ENCODE measurements at places on chromosomes 6 and 20. TPM values are rescaled to one million over a fixed set of nuclear protein-coding genes. Genes with fewer than 3 reads are reported as not detected.

- peak overlapping the region; percentile 83 for H3K27ac ChIP-seq
- peaks cover 39% of the 10 kb centered on the region for H3K36me3 ChIP-seq
- peaks cover 67% of the 10 kb centered on the region for H3K4me1 ChIP-seq
- peak overlapping the region; percentile 68 for H3K4me3 ChIP-seq
Measured at GRCh38 chr6:31734247-31734820, 2.0 kb downstream of the CLIC1 start.

The GPX5 gene
- total RNA-seq, result not detected

The GLP1R gene
- 6.5 TPM for total RNA-seq

DNA sequence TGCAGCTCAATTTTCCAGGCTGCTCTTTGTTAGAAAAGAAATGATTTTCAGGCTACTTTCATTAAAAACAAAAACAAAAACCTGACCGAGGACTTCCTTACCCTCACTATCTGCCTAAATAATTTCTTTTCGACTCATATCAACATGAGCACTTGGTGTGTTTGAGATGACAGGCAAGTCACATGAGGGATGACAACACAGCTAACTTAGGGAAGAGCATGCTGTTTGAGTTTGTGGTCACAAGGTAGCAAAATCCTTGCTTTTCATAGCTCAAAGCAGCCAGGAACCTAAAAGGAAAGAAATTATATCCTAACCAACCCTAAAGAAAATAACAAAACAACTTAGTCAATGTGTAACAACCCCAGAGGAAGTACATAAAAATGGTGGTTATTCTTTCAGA is 459.5 kb downstream of the KIF16B start:
- no peaks in the 10 kb centered on the region for H3K36me3 ChIP-seq
- H3K4me3 ChIP-seq, result no peak overlapping the region
- no peaks in the 10 kb centered on the region for H3K4me1 ChIP-seq
- H3K27ac ChIP-seq, result no peak overlapping the region

The RSPO3 gene
- not detected for total RNA-seq

The HLA-F gene
- total RNA-seq, result 1,031 TPM

The LAMA4 gene
- total RNA-seq, result not detected

DNA sequence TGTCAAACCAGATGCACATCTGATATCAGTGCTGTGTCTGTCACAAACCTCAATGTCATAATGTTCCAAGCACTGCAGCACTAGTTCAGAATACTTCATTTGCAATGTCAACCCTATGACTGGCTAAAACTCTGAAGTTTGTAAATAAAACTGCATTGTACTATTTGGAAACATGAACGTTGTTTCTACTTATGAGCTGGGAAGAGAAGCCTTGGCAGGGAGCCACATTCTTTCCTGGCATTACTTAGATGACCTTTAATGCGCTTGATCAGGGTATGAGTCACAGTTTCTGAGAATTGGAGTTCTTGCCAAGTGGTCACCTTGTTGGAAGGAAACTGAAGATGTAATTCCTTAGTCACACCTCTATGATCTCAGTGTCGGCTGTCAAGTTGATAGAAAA is 664.8 kb upstream of the MMS22L start:
- H3K4me3 ChIP-seq, result no peak overlapping the region
- H3K27ac ChIP-seq, result no peak overlapping the region
- H3K36me3 ChIP-seq, result no peaks in the 10 kb centered on the region
- no peaks in the 10 kb centered on the region for H3K4me1 ChIP-seq
- no peaks in the 10 kb centered on the region for H3K27me3 ChIP-seq

DNA sequence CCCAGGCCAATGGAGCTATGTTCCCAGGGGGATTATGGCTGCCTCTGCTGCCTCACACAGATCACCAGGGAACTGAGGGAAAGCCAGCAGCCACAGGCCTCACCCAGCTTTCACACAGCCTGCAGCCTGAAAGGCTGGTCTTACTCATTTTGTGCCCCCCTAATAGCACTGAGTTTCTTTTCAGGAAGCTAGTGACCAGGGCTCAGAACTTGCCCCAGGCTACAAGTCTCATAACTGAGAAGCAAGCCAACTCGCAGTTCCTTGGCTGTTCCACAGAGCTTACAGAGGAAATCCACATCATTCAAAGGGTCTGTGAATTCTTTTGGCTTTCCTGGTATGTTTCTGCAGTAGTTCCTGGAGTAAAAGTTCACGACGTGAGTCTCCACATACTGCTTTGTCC is 524.8 kb upstream of the GJE1 start:
- no peaks in the 10 kb centered on the region for H3K4me1 ChIP-seq
- no peak for DNase-seq
- no peak overlapping the region for H3K27ac ChIP-seq
- no peaks in the 10 kb centered on the region for H3K36me3 ChIP-seq

The WFDC5 gene
- not detected for total RNA-seq

DNA sequence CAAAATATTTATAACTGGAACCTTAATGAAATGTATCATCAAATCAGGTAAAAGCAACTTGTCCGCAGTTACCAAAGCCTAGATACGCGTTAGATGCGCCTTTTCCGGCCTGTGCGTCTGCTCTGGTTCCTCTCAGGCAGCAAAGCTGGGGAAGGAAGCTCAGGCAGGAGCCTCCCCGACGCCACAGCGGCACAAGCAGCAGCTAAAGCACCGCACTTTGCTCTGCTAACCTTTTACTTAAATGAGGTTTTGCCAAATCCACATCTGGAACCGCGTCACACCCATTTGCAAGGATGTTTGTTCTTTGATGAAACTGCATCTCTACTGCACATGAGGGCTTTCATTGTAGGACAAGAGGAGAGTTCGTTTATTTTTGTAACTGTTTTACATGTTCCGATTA is 36.8 kb downstream of the THBS2 start:
- H3K27me3 ChIP-seq, result no peaks in the 10 kb centered on the region
- no peak overlapping the region for H3K27ac ChIP-seq
- peaks cover 9% of the 10 kb centered on the region for H3K4me1 ChIP-seq
- no peaks in the 10 kb centered on the region for H3K36me3 ChIP-seq

- H3K4me3 ChIP-seq, result no peak overlapping the region
- H3K4me1 ChIP-seq, result no peaks in the 10 kb centered on the region
- H3K27ac ChIP-seq, result no peak overlapping the region
Measured at GRCh38 chr20:9204979-9205378, 136.1 kb downstream of the PLCB4 start.

DNA sequence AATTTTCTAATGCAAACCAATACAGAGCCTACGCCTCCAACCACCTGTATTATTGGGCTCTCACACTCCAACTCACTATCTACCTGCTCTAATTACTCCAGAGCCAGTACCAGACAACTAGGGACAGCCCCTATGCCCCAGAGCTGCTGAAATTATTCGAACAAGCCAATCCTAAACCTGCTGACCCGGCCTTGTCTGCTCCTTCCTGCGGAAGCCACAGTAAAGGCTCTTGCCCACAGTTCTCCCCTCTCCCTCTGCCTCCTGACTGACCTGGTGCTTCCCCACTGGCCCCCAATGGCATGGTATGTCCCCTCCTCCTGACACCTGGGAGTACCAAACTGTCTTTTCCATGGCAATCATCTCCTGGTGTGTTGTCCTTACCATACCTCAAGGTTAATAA is 4.1 kb upstream of the TOX2 start:
- peaks cover 20% of the 10 kb centered on the region for H3K27me3 ChIP-seq
- no peak overlapping the region for H3K27ac ChIP-seq
- H3K4me3 ChIP-seq, result no peak overlapping the region
- no peaks in the 10 kb centered on the region for H3K36me3 ChIP-seq
- DNase-seq, result no peak

DNA sequence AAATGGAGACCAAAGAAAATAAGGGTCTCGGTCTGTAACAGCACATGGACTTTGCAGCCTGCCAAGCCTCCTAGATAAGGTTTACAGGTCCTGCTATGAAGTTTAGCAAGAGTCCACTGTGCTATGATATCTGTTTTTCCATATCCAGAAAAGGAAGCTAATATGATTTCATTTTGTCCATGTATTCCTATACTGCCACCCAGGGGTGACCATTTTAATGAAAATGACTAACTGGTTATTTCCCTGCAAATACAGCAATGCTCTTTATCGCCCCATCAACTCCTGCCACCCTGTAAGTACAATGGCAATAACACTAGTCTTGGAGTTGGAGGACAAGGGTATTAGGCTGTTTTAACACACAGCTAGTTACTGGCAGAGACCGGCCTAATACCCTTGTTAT is 115.2 kb upstream of the GLP1R start:
- no peak for DNase-seq
- H3K4me3 ChIP-seq, result no peak overlapping the region
- H3K27ac ChIP-seq, result no peak overlapping the region
- no peaks in the 10 kb centered on the region for H3K4me1 ChIP-seq
- H3K27me3 ChIP-seq, result no peaks in the 10 kb centered on the region
- H3K36me3 ChIP-seq, result no peaks in the 10 kb centered on the region

GRCh38 chr6:17842934-17843821 is 136.5 kb upstream of the NUP153 start:
- H3K4me3 ChIP-seq, result no peak overlapping the region
- no peak for DNase-seq
- H3K4me1 ChIP-seq, result no peaks in the 10 kb centered on the region

GRCh38 chr6:143449714-143450452 is 612 bp downstream of the ADAT2 start:
- H3K27ac ChIP-seq, result peak overlapping the region; percentile 73
- H3K4me1 ChIP-seq, result peaks cover 5% of the 10 kb centered on the region
- no peaks in the 10 kb centered on the region for H3K36me3 ChIP-seq
- DNase-seq, result peak; percentile 73
- no peaks in the 10 kb centered on the region for H3K27me3 ChIP-seq

- H3K4me1 ChIP-seq, result peaks cover 63% of the 10 kb centered on the region
- DNase-seq, result no peak
- H3K4me3 ChIP-seq, result no peak overlapping the region
- H3K27me3 ChIP-seq, result no peaks in the 10 kb centered on the region
- peaks cover 9% of the 10 kb centered on the region for H3K36me3 ChIP-seq
- H3K27ac ChIP-seq, result no peak overlapping the region
Measured at GRCh38 chr20:62956387-62957135, 4.1 kb downstream of the SLC17A9 start.

The LATS1 gene
- total RNA-seq, result 52.5 TPM

The JPH2 gene
- total RNA-seq, result not detected

- H3K4me3 ChIP-seq, result no peak overlapping the region
- no peak for DNase-seq
- no peaks in the 10 kb centered on the region for H3K4me1 ChIP-seq
- no peaks in the 10 kb centered on the region for H3K36me3 ChIP-seq
- no peak overlapping the region for H3K27ac ChIP-seq
Measured at GRCh38 chr6:119171864-119172588, 93.6 kb upstream of the FAM184A start.

GRCh38 chr20:17887331-17888030 is 81.1 kb downstream of the SNX5 start:
- H3K4me3 ChIP-seq, result no peak overlapping the region
- DNase-seq, result no peak
- H3K27me3 ChIP-seq, result no peaks in the 10 kb centered on the region
- peaks cover 14% of the 10 kb centered on the region for H3K4me1 ChIP-seq

GRCh38 chr20:40848526-40848925 is 159.5 kb upstream of the MAFB start:
- no peak overlapping the region for H3K27ac ChIP-seq
- no peak for DNase-seq
- H3K4me1 ChIP-seq, result peaks cover 4% of the 10 kb centered on the region
- H3K4me3 ChIP-seq, result no peak overlapping the region
- H3K36me3 ChIP-seq, result no peaks in the 10 kb centered on the region
- H3K27me3 ChIP-seq, result no peaks in the 10 kb centered on the region

DNA sequence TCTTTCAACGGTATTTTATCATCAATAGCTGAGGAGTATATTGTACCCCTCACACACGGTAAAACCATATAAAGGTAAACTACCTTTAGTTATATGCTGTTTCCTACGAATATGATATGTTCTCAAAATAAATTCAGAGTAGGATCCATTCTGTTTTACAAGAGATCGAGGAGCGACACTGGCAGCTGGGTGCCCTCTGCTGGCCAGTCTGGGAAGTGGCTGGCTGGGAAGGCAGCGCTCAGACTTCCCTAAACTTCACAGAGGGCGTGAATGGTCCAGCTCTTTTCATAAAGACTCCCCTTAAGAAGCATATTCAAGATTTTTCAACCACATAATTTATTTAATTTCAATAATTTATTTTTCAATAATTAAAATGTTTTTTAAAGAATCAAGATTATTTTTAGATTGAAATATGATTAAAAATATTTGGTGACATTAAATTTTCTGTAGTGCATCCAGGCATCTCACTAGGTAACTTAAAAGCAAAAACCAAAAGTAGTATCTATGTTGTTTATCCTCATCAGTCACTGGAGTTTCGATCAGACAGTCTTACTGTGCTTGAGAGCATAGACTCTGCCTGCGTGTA is 187.5 kb upstream of the PDE10A start:
- H3K4me3 ChIP-seq, result no peak overlapping the region
- peaks cover 4% of the 10 kb centered on the region for H3K4me1 ChIP-seq
- H3K27ac ChIP-seq, result no peak overlapping the region
- peaks cover 17% of the 10 kb centered on the region for H3K27me3 ChIP-seq

GRCh38 chr6:112332274-112332673 is 14.9 kb upstream of the RFPL4B start:
- no peaks in the 10 kb centered on the region for H3K4me1 ChIP-seq
- no peak overlapping the region for H3K27ac ChIP-seq
- H3K36me3 ChIP-seq, result no peaks in the 10 kb centered on the region
- DNase-seq, result no peak
- H3K4me3 ChIP-seq, result no peak overlapping the region
- peaks cover 2% of the 10 kb centered on the region for H3K27me3 ChIP-seq

DNA sequence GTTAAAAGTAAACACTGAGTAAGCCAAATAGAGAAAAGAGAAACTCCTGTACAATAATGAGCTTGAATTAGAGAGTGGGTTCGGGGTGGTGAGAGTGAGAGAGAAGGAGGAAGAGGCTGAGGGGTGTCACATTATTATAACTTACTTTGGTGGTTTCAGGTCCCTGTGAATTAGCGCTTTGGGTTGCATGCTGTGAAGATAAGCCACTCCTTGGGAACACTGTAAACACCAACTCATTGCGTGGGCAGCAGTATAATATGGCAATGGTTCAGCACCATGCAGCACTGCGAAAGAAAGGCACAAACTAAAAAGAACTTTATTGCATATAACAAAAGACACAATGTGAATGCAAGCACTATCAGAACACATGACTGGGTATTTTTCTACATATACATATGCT is 26.9 kb downstream of the MAP3K7 start:
- H3K36me3 ChIP-seq, result peaks cover 24% of the 10 kb centered on the region
- H3K4me1 ChIP-seq, result peaks cover 17% of the 10 kb centered on the region
- peak overlapping the region; percentile 48 for H3K27ac ChIP-seq
- H3K4me3 ChIP-seq, result no peak overlapping the region
- H3K27me3 ChIP-seq, result no peaks in the 10 kb centered on the region

DNA sequence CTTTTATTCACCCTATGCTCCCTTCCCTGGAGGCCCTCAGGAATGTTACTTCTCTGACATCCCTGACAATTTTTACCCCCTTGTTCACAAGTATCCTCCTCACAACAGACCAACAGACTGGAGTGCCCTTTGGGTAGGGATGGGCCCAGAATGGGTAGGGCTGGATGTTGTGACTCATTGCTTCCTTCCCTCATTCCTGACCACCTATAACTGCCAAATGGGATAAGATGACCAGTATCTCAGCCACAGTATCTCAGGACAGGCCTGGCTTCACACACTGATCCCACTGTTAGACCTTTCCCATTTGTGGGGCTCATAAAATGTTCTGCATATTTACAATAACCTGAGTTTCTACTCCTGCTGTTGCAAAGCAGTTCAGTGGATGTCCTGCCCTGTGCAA is 223.0 kb upstream of the LRFN2 start:
- H3K27ac ChIP-seq, result no peak overlapping the region
- H3K27me3 ChIP-seq, result no peaks in the 10 kb centered on the region
- DNase-seq, result no peak
- H3K36me3 ChIP-seq, result no peaks in the 10 kb centered on the region
